ENCODE measurements at places on chromosomes 11 and 22.

- DNase-seq: no peak
These were observed 10.1 kb upstream of the BAIAP2L2 start for GRCh38 chr22:38120359-38121110.

DNA sequence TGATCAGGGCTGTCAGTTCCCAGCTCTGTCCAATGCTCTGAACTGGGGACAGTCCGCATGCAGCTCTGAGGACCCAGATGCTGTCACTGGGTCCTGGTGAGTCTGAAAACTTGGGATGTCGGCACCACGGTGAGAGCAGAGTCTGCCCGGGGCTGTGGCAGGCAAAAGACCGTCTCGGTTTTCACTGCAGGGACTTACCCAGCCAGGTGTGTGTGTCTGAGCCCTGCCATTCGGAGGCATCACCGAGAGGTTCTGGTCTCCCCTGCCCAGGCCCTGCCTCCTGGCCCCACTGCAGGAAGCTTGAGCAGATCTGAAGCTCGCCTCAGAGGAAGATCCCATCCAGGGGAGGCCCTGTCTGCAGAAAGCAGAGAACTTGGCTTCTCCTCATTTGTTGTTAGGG lies 5.2 kb downstream of the TP53AIP1 start:
- DNase-seq: no peak

GRCh38 chr11:119481021-119481666 lies 58.2 kb upstream of the THY1 start:
- DNase-seq: peak; percentile 85

GRCh38 chr11:103585911-103586310 lies 450.5 kb upstream of the DDI1 start:
- DNase-seq: no peak
